Heart right ventricle (tissue), 16 donors: ENCODE measurements at places on chromosomes 5 and 9. TPM values are rescaled to one million over a fixed set of nuclear protein-coding genes. Genes with fewer than 3 reads are reported as not detected.

Gene ANKDD1B
- not detected for total RNA-seq

DNA sequence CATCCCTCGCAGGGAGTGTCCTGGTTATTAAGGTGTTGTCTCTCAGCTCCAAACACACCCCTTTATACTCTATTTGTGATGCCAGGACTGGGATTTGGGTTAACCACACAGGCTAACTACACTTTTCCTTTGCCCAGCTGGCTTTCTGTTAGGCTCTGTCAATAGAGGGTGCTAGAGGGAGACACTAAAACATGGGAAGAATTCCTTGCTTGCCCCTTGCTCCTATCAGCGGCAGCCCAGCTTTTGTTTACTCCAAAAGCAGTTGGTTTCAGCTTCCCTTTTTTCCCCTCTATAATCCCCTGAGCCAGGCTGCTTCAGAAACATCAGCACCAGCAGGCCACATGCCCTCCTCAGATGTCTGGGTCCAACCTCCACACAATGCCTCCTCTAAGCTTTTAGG is 297.1 kb downstream of the KCTD16 start:
- H3K27me3 ChIP-seq, result peaks cover 4% of the 10 kb centered on the region
- no peaks in the 10 kb centered on the region for H3K4me1 ChIP-seq
- H3K4me3 ChIP-seq, result no peak overlapping the region
- H3K27ac ChIP-seq, result no peak overlapping the region
- no peaks in the 10 kb centered on the region for H3K36me3 ChIP-seq

DNA sequence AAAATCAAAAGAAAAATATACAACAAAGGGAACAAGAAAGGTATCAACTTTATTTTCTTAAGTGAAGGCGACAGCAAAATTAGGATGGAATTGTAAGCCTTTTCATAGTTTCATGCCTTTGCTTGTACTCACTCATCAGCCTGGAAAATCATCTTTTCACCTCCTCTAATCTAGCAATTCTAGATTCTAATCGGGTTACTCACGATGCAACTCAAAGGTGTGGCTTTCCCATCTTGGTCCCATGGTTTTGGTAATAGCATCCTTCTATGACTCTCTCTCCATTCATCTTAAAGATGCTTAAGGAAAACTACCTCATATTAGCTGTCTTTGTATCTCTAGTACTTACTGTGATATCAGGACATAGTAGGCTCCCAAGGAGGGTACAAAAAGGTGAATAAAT is 30.5 kb downstream of the DNAH5 start:
- no peaks in the 10 kb centered on the region for H3K27me3 ChIP-seq
- no peak overlapping the region for H3K4me3 ChIP-seq
- DNase-seq, result no peak
- H3K4me1 ChIP-seq, result no peaks in the 10 kb centered on the region
- H3K27ac ChIP-seq, result no peak overlapping the region

Gene PCDHB6
- total RNA-seq, result 0.23 TPM

GRCh38 chr9:75962013-75962661 is 71.7 kb downstream of the PCSK5 start:
- H3K36me3 ChIP-seq, result no peaks in the 10 kb centered on the region
- DNase-seq, result peak; percentile 68
- peaks cover 4% of the 10 kb centered on the region for H3K4me1 ChIP-seq
- H3K4me3 ChIP-seq, result no peak overlapping the region
- H3K27me3 ChIP-seq, result no peaks in the 10 kb centered on the region

GRCh38 chr9:95810814-95811213 is 64.7 kb upstream of the ERCC6L2 start:
- no peaks in the 10 kb centered on the region for H3K27me3 ChIP-seq
- no peak overlapping the region for H3K27ac ChIP-seq
- no peak overlapping the region for H3K4me3 ChIP-seq
- peaks cover 11% of the 10 kb centered on the region for H3K4me1 ChIP-seq
- peaks cover 9% of the 10 kb centered on the region for H3K36me3 ChIP-seq
